ENCODE measurements at places on chromosomes 12 and 14.

DNA sequence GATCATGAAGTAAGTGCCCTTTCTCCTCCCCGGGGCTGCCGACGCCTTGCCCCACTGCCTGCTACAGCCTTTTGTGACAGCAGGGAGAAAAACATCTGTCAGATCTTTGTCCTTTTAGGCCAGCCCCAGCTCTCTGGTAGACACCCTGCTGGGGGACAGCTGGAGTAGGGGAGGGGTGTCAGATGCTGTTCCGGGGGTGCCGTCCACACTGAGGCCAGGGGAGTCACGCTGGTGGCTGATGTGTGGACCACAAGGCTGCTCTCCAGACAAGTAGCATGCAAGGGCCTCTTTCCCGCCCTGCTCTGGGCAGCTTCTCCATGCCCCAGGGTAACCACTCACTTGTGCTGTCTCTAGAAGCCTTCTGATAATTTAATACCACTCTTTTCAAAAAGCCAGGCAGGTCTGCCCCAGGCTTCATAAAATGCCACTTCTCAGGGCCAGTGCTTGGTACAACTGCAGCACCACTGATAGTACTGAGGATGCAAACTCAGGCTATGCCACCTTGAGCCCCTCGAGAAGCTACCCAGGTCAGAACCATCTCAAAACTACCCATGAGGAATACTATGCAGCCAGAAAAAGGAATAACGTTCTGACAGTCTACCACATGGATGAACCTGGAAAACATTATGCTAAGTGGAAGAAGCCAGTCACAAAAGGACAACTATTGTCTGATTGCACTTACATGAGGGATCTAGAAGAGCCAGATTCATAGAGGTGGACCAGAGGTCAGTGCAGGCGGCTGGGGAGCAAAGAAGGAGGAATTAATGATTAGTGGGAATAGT lies 66.0 kb upstream of the RIN3 start:
- no peak for ATAC-seq

DNA sequence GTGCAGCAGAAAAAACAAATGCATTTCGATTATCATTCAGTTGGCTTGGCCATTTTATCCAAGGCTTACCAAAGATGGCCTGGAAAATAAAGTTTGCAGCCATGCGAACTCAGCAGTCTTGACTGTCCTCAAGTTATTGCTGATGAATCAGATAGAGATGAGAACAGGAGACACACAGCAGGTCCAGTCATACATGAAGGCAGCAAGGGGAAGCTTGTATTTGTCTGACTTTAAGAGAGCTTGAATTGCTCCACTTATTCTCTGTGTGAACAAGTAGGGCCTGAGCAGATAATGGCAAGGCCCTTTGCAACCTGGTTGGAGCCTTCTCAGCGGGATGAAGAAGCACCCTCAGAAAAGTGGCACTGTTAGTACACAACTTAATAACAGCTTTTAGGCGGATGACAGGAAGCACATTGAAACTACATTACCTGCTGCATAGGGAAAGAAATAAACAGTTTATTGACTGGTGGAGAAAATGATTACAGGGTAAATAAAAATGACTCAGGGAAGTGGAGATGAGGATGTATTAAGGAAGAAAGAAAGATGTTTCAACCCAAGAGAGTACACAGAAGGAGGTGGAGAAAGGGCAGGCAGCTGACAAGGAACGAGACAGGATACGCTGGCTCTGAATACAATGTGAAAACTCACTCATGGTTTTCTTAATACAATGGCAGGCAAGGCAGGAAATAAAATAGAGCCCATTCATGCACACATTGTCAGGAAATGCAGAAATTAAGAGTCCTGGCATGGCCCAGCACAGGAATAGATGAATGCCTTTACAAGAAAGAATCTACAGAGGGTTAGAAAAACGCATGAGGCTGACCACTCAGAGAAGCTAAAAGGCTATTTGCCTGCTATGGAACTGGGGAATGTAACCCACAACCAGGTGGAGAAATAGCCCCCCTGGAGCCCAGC lies 128.4 kb downstream of the GALC start:
- ATAC-seq: no peak

GRCh38 chr12:10243818-10244520 lies 31.3 kb downstream of the GABARAPL1 start:
- no peak for ATAC-seq

- ATAC-seq: no peak
These were observed 233.1 kb downstream of the FOXG1 start for GRCh38 chr14:28999656-29000055.

GRCh38 chr14:104998801-104999200 lies 13.2 kb downstream of the CLBA1 start:
- ATAC-seq: peak; percentile 17
